H4 (cell line): ENCODE measurements at places on chromosomes 1 and 21.
A peak's percentile ranks its signal among the peaks of the same experiment; 100 is the strongest.

GRCh38 chr1:115067161-115067859 lies 22.0 kb downstream of the TSPAN2 start:
- peak; percentile 65 for DNase-seq

GRCh38 chr1:56780826-56781225 lies 38.4 kb downstream of the FYB2 start:
- no peak for DNase-seq

DNA sequence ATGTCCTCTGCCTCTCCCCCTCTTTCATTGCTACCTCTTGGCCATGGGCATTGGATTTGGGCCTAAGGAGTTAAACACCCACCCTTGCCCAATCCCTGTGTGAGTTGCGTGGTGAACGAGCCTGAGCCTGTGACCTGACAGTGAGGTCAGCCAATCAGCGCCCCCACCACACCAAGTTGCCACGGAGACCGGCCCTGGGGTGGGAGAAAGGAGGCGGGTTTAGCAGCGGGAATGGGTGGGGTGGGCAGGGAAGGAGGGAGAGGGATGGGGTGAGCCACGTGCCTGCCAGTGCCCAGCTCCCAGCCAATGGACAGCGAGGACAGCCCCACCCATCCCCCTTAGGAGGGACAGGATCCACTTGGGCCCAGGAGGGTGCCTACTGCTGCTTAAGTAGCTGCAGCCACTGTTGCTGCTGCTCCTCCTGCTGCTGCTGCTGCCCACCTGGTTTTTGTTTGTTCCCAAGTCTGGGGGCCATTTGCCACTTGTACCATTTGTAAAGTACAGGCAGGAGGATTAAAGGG lies 9.5 kb downstream of the ZBTB7B start:
- DNase-seq = peak; percentile 32

- DNase-seq = no peak
Measured at GRCh38 chr1:94283462-94283861, 46.1 kb upstream of the ARHGAP29 start.

DNA sequence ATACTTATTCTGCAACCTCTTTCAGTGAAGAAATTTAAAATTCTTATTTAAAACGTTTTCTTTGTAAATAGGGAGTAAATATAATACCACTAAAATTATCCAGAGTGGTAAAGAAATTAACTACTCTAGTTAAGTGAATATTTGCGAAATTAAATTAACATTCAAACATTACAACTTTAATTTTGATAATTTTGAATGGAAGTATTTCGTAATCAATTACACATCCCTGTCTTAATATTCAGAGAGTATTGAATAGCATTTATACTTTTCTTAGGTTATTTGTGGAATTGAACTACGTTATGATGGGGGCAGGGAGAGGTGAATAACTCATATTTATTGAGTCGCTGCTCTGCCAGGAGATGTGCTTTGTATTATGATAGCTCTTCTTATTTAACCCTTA lies 96.3 kb upstream of the KIF26B start:
- no peak for DNase-seq
